ENCODE measurements at places on chromosomes 7 and 10.

GRCh38 chr7:128003787-128004186 is 27.4 kb downstream of the LRRC4 start:
- H3K36me3 ChIP-seq, result peaks cover 18% of the 10 kb centered on the region
- H3K4me3 ChIP-seq, result no peak overlapping the region
- no peak overlapping the region for H3K27ac ChIP-seq
- no peak for DNase-seq

- H3K4me1 ChIP-seq, result no peaks in the 10 kb centered on the region
- no peaks in the 10 kb centered on the region for H3K27me3 ChIP-seq
- H3K36me3 ChIP-seq, result no peaks in the 10 kb centered on the region
- H3K27ac ChIP-seq, result no peak overlapping the region
- H3K4me3 ChIP-seq, result no peak overlapping the region
- DNase-seq, result no peak
These were observed 66.5 kb downstream of the ANK3 start for GRCh38 chr10:60323162-60323561.

GRCh38 chr7:151315038-151315655 is 26.5 kb upstream of the NUB1 start:
- H3K27ac ChIP-seq, result no peak overlapping the region
- DNase-seq, result peak; percentile 76
- H3K4me1 ChIP-seq, result no peaks in the 10 kb centered on the region
- peaks cover 2% of the 10 kb centered on the region for H3K36me3 ChIP-seq

- DNase-seq, result no peak
- H3K4me3 ChIP-seq, result no peak overlapping the region
- no peak overlapping the region for H3K27ac ChIP-seq
- no peaks in the 10 kb centered on the region for H3K4me1 ChIP-seq
These were observed 302.7 kb downstream of the HDAC9 start for GRCh38 chr7:18798088-18798906.

GRCh38 chr7:103132995-103133688 is 15.8 kb downstream of the NAPEPLD start:
- no peaks in the 10 kb centered on the region for H3K27me3 ChIP-seq
- H3K4me1 ChIP-seq, result peaks cover 33% of the 10 kb centered on the region
- no peak overlapping the region for H3K27ac ChIP-seq
- H3K36me3 ChIP-seq, result peaks cover 5% of the 10 kb centered on the region

Data from neural crest cell (in vitro differentiated cells).